ENCODE measurements at places on chromosomes 16 and 17.

- DNase-seq: no peak
Observed at GRCh38 chr16:49356728-49357488, 16.7 kb upstream of the C16orf78 start.

- DNase-seq: no peak
Observed at GRCh38 chr17:8927395-8927794, 38.1 kb downstream of the PIK3R5 start.

- no peak for DNase-seq
Observed at GRCh38 chr16:75697571-75697970, 3.7 kb downstream of the DUXB start.

DNA sequence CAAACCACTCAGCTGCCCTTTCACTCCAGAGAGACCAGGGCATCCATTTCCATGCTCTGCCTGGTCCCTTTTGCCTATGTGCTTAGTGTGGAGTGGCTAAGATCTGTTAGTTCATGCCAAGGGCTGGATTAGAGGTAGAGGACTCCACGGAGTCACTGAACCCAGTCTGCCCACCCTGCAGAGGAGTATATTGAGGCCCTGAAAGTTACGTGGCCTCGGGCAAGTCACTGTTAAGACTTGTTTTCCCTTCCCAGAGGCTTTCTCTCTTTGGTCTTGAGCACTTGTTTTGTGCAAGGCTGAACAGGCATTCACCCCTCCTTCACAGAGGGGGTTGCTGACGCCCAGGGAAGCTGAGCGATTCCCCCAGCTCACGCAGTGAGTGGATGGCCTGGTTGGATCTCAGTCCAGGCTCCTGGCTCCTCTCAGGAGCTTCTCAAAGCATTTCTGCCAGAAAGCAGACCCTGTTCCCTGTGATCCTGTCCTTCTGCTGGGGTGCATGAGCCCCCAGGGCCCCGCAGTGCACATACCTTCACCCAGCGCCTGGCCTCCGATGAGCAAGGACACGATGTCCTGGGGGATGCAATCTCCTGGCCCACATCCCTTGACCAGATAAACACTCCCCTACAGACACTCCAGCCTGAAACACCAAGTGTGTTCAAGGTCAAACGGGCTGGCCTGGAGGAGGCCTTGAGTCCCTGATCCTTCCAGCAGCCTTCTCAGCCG is 153.4 kb upstream of the GSE1 start:
- DNase-seq: no peak

GRCh38 chr17:77109764-77110359 is 30.9 kb upstream of the SEC14L1 start:
- no peak for DNase-seq

GRCh38 chr16:77877712-77878347 is 89.5 kb downstream of the VAT1L start:
- no peak for DNase-seq

DNA sequence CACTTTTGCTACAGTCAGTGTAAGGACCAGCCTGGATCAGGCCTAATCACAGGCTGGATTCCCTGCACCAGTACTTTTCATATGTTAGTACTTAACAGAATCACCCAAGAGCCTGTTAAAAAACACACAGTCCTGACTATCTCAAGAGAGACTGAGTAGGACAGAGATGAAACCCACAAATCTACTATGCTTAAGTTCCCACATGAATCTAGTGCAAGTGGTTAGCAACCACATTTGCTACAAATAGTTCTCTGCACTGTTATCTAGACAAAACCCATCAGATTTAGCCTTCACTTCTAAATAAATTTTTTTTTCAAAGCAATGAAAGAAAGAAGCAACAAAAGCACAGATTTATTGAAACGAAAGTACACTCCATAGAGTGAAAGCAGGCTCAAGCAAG is 38.9 kb downstream of the SSH2 start:
- no peak for DNase-seq

DNA sequence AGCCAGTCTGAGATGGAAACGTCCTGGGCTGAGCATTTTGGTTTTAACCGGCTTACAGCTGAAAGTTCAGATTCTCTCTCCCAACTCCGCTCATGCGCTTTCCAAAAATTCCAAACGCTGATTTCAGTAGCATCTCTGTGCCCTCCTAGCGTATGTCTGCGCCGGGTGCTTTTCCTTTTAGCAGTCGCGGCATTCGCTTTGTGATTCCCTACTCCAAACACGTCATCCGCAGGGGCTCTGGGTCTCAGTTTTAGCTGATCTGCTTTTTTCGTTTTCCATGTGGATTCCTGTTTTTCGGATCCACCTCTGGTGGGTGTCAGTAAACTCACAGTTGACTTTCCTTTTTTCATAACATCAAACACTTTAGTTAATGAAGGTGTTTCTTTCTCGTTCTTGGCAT is 22.1 kb upstream of the TVP23A start:
- DNase-seq: no peak

GRCh38 chr17:16987066-16987829 is 15.3 kb upstream of the TNFRSF13B start:
- DNase-seq: no peak

GRCh38 chr17:45660474-45660873 is 123.6 kb upstream of the CRHR1 start:
- DNase-seq: no peak

- no peak for DNase-seq
Observed at GRCh38 chr16:67729636-67730248, 10.6 kb upstream of the GFOD2 start.

GRCh38 chr16:22623351-22623781 is 112.7 kb downstream of the NPIPB5 start:
- no peak for DNase-seq

DNA sequence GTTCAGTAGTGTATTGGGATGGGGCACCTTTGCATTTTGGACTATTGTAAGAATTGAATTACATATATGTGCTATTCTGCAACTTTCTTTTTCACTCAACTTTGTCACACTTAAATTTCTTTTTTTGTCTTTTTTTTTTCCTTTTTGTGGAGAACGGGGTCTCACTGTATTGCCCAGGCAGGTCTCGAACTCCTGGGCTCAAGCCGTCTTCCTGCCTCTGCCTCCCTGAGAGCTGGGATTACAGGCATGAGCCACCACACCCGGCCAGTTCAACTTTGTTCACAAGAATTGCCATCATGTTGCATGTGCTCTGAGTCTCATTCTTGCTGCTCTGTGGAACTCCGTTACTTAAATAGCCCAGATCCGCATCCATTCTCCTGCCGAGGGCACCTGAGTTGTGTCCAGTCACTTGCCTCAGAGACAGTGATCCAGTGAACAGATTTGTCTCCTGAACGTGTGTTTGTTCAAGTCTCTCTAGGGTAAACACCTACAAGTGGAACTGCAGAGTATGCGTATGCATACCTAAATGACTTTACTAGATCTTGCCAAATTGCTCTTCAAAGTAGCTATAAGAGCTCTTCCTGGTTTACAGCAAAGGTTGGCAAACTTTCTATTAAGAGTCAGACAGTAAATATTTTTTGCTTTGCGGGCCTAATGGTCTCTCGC is 3.4 kb upstream of the SLC38A10 start:
- no peak for DNase-seq

- DNase-seq: no peak
Observed at GRCh38 chr17:75352079-75352569, 53.4 kb downstream of the GRB2 start.

- no peak for DNase-seq
Observed at GRCh38 chr17:17742133-17742621, 60.9 kb downstream of the RAI1 start.

GRCh38 chr17:7842380-7843256 is 8.6 kb downstream of the KDM6B start:
- peak; percentile 92 for DNase-seq

DNA sequence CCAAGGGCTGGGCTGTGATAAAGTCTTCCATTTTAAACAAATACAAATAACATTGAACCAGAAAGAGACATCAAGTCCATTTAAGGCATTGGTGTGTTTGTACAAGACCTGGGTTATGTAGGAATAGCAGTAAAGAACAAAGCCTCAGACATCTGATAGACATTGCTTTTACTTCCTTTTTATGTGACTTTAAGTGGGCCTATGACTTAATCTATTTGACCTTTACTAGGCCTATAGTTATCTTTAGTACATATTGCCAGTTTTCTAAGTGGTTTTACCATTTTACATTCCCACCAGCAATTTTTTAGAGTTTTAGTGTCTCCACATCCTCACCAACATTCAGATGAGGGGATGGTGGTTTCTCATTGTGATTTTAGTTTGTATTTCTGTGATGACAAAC is 298.8 kb downstream of the ZFHX3 start:
- no peak for DNase-seq

GRCh38 chr17:80667462-80668277 is 123.0 kb downstream of the RPTOR start:
- no peak for DNase-seq

DNA sequence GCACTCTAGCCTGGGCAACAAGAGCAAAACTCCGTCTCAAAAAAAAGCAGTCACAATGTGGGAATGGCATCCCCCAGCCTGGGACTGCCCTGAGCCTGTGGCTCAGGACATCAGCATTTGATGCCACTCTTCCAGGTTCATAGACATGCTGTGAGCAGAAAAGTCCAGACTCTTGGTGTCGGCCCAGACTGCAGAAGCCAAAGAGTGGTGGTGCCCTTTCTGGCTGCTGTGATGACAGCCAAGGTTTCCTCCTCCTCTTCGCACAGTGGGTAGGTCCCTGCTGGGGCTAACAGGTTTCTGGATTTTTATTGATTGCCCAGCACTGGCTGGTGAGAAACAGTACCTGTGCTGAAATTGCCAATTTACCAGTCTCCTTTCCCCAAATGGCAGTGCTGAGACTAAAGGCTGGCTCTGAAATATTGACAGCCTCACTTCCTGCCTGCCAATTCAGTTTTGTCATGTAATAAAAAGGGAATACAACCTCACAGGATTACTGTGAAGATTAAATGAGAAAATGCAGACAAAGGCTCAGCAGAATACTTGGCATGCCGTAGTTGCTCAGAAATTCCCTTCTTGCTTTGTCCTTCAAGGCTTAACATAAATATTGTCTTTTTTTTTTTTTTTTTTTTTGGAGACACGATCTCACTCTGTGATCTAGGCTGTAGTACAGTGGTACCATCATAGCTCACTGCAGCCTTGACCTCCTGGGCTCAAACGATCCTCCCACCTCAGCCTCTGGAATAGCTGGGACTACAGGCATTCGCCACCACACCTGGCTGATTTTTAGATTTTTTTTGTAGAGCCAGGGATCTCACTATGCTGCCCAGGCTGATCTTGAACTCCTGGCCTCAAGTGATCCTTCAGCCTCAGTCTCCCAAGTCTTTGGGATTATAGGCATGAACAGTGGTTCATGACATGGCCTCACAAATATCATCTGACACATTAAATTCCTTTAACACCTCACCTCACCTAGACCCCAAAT is 15.5 kb upstream of the UBE2G1 start:
- DNase-seq: no peak

GRCh38 chr16:62644030-62644812 is 608.0 kb upstream of the CDH8 start:
- DNase-seq: no peak

DNA sequence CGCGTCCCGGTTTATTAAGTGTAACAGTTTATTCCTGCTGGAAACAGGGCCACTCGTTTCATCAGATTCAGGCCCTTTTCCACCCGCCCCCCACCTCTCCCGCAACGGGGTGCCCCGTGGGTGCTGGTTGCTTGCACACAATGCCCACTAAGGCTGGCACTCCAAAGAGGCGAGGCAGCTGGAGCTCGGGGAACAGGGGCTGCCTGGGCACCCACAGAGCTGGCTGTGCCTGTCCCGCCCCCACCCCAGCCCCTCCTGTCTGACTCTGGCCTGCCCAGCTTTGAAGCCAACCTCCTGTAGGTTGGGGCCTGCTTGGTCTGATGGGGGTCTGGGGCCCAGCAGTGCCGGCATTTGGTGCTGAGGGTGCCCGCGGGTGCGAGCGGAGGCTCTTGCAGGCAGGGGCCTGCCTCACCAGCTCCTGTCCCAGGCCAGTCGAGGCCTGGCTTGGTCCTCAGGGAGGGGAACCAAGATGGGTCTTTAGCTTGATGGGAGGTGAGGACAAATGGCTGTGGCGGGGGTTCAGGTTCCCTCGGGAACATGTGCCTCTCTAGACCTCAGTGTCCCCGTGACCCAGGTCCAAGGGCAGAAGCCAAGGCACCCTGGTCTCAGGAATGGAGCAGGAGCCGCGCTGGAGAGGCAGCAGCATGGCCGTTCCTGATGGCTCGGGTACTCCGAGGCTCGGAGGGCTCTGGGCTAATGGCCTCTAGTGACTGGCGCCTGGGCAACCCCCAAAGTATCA is 20.1 kb downstream of the MYBBP1A start:
- no peak for DNase-seq

DNA sequence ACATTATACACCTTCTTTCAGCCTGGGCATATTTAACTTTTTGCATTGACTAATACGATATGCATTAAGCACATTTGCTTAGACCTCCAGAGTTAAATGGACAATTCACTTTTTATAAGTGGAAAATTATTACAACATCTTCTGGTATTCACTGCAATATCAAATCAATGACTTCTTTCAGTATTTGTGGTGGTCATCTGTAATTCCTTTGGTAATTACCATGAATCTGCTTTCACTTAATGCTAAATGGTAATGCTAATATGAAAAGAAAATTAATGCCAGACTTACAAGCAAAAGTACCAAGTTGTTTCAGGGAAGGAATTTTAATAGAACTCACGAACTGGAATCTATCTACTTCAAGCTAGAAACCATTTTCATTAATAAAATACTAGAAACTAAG is 6.4 kb downstream of the GPATCH8 start:
- DNase-seq: no peak

DNA sequence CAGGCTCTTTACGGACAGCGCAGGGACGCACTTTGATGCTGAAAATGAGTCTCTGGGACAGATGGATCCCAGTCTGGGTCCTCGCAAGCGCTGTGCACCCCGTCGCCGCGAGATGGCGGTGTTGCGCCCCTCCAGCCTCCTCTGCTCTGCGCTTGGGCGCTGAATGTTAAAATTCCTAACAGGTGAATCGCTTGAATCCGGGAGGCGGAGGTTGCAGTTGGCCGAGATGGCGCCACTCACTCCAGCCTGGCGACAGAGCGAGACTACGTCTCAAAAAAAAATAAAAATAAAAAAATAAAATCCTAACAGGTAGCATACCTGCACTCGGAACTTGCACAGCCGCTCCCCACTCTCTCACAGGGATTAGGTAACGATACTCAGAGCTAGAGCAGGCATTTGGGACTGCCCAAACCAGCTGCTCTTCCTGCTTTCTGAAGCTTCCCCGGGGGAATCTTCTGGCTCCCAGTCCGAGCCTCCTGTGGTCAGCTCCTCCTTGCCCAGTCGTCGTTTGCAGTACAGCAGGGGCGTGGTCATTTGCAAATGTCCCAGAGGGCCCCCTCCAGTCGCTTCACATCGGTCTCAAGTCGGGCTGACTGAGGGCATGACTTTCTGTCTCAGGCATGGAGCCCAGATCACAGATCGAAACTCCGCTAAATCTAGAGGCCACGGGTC is 26.2 kb upstream of the OSGIN1 start:
- peak; percentile 60 for DNase-seq

GRCh38 chr16:82653550-82654511 is 27.1 kb downstream of the CDH13 start:
- DNase-seq: peak; percentile 25

- DNase-seq: no peak
Observed at GRCh38 chr16:622920-623280, 7.9 kb upstream of the WFIKKN1 start.

- DNase-seq: no peak
Observed at GRCh38 chr16:58177353-58177710, 20.6 kb downstream of the CSNK2A2 start.

Data from activated T-cell treated with anti-CD3 and anti-CD28 coated beads for 48 hours (primary cell).